Stimulated activated CD8-positive, alpha-beta memory T cell treated with anti-CD3 and anti-CD28 coated beads, Interleukin-4, amount 100 ng/mL, for 24 hours (primary cell): ENCODE measurements at places on chromosomes 16 and 17.

- no peak for DNase-seq
Measured at GRCh38 chr17:18002171-18002570, 29.5 kb downstream of the DRC3 start.

GRCh38 chr16:19909750-19910322, 25.2 kb upstream of the GPRC5B start:
- no peak for DNase-seq

- no peak for DNase-seq
Measured at GRCh38 chr17:79914813-79915740, 75.8 kb upstream of the CBX4 start.

DNA sequence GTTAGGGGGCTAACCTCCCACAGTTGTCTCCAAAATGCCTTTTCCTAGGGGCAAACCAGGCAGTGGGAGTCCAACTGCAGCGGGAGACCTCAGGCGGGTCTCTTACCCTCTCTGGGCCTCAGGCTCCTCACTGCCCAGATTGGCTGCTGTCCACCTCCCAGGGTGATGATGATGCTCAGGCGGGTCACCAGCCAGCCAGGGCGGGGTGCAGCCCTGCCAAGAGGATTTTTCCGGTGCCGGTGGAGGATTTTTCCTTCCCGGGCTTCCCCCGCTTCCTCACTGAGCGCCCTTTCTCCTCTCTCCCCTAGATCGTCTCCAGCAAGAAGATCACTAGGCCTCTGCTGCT, 22.8 kb downstream of the CPNE2 start:
- no peak for DNase-seq

DNA sequence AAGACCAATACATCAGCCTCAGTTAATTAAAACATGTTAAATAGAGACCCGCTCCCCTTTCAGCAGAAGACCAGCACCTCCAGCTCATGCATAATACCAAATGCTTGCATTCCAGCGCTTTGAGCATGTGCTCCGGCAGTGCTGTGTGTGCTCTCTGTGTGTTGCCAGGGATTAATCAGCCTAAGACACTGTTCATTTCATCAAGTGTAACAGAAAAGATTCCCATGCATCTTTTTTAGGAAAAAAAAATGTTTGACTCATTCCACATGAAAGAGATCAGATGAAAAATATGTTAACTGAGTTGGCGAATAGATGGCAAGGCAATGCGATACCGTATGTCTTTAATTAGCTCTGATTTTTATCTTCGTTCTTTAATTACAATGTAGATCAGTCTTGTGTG, 187.6 kb downstream of the RPTOR start:
- no peak for DNase-seq
